ENCODE measurements at places on chromosomes 4 and X. TPM values are rescaled to one million over a fixed set of nuclear protein-coding genes. Genes with fewer than 3 reads are reported as not detected.

DNA sequence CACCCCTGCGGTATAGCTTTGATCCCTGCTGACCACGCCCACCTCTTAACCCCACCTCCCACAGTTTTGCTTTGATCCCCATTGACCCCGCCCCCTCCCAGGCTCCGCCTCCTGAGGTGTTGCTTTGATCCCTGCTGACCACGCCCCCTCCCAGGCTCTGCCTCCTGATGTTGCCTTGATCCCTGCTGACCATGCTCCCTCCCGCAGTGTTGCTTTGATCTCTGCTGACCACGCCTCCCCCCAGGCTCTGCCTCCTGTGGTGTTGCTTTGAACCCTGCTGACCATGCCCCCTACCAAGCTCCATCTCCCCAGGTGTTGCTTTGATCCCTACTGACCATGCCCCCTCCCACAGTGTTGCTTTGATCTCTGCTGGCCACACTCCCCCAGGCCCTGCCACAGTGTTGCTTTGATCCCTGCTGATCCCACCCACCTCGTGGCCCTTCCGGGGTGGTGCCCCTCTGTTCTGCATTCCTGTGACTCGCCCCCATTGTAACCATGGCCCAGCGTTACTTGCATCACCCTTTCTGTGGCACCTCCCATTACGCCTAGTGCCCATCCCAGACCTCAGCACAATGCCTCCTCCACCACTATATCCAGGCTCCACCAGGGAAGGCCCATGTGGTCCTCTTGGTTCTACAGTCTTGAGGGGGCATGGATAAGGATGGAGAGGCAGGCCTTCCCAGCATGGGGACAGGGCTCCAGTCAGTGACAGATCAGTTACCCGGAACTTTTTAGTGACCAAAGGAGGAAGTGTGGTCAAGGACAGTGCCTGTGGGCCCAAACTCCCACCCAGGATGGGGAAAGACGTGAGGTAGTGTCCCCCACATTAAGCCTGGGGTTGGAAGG is 70.8 kb downstream of the ADRA2C start:
- DNase-seq = no peak

- no peak for DNase-seq
Measured at GRCh38 chr4:160450876-160451275, 1348.0 kb downstream of the RAPGEF2 start.

CSN1S1 gene
- not detected for total RNA-seq

- no peak for DNase-seq
Measured at GRCh38 chr4:51840781-51841180, 2.2 kb upstream of the DCUN1D4 start.

GRCh38 chr4:93658443-93658842 is 170.1 kb upstream of the ATOH1 start:
- no peak for DNase-seq

DNA sequence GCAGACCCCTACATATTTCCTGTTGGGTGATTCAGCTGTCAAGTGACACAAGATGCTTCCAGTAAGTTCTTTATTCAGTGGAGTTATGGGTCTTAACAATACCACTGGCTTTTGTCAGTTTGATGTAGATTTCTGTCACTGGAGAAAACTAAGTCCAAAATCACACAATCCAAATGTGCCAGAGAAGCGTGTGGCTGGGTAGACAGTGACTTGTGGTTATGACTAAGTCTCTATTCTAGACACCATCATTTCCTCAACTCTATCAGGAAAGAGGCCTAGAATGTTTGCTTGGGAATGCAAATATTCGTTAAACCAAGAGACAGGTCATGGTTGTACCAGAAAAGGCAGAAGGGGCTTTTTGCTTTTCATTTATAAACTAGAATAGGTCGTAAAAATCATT is 54.4 kb upstream of the HS3ST1 start:
- no peak for DNase-seq

- DNase-seq = no peak
Measured at GRCh38 chr4:7058792-7059191, 9.1 kb downstream of the GRPEL1 start.

Measured in mucosa of gallbladder (tissue), 1 donor.